Inflammatory macrophage treated with lipopolysaccharide for 4 hours (primary cell): ENCODE measurements at places on chromosomes 13 and 19.
A peak's percentile ranks its signal among the peaks of the same experiment; 100 is the strongest.

- DNase-seq = no peak
These were observed 16.5 kb upstream of the RNF17 start for GRCh38 chr13:24747248-24748060.

DNA sequence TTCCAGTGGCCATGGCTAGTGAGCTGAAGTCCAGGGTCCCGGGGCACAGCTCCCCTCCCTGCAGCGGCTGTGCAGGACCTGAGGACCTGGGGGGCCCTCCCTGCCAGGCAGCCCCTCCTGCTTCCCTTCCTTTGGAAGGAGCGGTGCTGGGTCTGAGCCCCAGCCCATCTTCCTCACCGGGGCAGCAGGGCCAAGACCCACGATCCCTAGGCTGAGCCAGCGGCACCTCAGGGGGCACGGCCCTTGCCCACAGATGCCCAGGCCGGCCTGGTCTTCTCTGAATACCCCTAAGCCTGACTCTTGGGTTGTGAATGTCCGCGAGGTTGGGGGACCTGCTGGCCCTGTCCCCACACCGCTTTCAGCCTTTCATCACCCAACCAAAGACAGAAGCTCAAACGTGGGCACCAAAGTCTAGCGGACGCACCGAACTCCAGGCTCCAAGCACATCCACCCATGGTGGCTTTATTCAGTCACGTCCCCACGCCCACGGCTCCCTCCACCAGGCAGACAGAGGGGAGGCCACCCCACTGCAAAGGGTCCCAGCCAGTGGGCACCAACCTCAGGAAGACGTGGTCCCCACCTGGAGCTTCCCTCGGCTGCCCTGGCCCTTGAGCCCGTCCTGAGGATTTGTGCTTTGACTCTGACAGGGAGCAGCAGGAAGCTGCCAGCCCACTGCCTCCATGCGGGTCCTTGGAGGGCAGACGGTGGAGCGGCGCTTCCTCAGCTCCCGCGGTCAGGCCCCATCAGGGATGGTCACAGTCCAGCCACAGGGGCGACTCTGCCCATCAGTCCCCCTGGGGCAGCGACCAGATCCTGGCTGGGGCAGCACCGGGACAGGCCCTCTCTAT is 8.3 kb upstream of the MEX3D start:
- no peak for DNase-seq

DNA sequence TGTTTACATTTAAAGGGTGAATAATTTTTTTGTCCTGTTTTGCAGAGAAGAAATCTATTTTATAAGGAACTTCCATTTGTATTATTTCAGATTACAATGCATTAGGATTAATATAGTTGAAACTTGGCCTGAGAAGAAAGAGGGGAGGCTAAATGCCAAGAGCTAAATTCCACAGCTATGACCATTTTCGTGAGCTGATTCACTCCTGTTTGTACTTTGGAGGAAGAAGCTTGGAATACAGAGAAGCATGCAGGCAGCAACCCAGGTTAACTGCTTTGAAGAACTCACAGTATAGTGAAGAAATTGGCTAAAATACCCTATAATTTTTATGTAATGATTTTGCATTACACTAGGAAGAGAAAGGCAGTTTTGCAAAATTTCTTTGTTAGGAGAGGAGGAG is 309.4 kb upstream of the KLF12 start:
- no peak for DNase-seq

DNA sequence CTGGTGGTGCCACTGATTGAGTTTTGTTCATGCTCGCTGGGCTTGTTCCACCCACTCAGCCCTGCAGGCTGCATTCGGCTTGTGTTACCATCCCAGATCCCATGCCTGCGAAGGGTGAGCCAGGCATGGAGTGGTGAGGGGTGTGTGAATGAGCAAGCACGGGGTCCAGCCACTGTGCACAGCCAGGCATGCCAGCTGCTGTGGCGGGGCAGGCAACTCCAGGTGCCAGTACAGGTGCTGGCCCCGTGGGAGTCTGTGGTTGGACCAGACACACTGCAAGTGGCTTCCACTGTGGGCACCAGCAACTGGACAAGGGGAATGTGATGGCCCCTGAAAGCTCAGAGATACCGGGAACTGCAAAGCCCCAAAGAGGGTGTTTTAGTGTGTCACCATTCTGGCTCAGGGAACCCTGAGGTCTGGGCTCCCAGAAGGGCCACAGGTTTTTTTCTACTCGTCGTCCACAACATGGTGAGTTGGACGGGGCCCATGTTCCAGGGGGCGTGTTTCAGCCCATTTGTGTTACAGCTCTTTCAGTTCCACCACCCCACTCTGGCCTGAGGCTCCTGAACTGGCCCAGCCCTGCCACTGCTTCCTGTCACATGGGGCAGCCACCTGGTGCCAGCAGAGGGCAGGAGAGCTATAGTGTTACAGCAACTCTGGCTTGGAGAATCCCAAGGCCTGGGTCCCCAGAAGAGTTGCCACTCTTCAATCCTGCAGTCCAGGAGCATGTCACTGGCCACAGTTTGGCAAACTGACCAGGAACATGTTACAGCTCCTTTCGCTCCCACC is 217.0 kb upstream of the OBI1 start:
- no peak for DNase-seq

DNA sequence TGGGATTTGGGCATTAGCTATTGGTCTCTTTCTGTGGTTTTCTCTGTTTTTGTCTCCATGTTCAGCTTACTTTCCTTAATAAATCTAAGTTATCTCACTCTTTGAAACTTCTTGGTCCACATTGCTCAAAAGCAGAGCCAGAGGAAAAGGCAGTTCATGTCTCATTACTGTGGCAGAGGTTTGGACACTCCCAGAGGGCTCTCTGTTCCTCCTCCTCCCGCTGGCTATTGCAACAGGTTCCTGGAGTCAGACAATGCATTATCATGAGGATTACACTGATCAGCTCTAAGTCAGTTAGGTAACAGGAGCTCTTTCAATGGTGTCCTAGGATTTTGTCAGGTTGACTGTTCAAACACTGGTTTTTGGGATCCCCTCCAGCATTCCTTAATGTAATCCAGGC is 298.8 kb downstream of the NDFIP2 start:
- peak; percentile 86 for DNase-seq

DNA sequence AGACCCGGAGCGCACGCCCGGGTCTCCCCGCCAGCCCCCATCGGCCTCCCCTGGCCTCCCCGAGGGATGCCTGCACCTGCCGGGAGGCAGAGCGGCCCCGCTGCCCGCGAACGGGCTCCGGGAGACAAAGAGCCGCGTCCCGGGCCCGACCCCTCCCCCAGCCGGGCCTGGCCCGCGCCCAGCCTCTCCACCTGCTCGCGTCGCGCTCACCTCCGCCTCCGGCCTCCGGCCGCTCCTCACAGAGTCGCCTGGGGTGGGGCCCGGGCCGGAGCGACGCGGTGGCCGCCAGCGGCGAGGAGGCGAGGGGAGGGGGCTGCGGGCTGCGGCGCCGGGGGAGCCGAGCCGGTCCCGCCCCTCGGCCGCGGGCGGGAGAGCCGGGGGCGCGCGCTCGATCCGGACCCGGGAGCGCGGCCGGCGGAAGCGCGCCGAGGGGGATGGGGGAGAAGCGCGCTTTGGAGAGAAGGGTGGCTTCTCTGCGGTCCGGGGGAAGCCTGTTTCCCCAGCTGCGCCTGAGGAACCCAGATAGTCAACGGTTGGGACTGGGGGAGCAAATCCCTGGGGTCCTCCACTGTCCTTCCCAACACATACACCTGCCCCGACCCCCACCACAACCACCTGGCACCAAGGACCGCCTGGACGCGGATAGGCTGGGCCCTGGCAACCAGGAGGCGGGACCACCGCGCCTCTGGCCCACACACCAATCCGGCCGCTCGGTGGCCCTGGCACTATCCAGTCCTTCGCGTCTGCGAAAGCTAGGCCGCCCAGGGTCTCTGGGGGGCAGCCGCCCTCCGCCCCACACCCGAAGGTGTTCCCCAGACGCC is at the start of gene PRR36:
PRR36 (minus strand) TSS at position 315 of the 821 bp plus-strand sequence. CDS start 701 bp downstream, outside the sequence.
- no peak for DNase-seq

- peak; percentile 65 for DNase-seq
These were observed 502.7 kb downstream of the UQCRFS1 start for GRCh38 chr19:28710278-28710677.

DNA sequence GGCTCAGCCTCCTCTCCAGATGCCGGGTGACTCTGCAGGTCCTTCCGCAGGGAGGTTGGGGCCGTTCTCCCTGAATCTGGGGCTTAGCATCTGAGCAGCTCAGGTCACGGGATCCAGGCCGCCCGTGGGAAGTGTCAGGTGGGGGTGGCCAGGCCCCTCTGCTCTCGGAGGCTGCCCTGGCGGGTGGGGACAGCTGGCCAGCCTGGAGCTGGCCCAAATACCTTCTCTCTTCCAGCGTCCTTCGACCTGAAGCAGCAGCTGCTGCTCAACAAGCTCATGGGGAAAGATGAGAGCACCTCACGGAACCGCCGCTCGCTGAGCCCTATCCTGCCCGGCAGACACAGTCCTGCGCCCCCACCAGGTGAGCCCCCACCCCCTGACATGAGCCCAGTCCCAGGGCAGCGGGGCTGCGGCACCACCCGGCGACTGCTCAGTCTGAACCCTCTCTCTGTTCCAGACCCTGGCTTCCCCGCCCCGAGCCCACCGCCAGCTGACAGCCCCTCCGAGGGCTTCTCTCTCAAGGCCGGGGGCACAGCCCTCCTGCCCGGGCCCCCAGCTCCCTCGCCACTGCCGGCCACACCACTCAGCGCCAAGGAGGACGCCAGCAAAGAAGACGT is 19.1 kb downstream of the PEX11G start:
- DNase-seq = no peak

- no peak for DNase-seq
These were observed 25.8 kb upstream of the CYP2S1 start for GRCh38 chr19:41166944-41167804.

GRCh38 chr13:112105892-112106291 is 38.9 kb downstream of the SOX1 start:
- DNase-seq = no peak

DNA sequence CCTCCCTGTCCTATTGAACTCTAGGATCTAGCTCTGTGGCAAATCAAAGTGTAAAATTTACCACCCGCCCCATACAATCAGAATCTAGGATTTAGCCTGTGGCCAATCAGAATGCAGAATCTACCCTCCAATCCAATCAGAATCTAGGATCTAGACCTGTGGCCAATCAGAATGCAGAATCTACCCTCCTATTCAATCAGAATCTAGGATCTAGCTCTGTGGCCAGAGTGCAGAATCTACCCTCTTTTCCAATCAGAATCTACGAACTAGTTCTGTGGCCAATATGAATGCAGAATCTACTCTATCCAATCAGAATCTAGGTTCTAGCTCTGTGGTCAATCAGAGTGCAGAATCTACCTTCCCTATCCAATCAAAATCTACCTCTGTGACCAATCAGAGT is 25.8 kb downstream of the PRKD2 start:
- no peak for DNase-seq

DNA sequence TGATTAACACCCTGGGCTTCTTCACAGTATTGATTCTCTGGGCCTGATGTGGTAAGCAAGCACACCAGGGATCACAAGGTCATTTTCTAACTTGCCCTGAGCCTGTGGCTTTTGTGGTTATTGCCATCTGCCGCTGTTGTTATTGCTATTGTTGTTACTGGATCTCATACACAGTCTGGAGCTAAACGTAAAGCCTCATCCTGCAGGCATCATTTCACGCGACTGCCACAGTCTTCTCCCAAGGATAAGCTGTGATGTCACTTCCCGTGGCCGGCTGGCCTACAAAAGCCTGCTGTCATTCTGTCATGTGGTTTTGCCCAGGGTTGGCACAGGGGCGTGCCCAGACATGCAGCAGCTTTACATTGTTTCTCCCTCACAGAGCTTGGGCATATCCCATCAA is 154.0 kb upstream of the GPR12 start:
- peak; percentile 10 for DNase-seq

- no peak for DNase-seq
These were observed 1.0 kb downstream of the MRPS31 start for GRCh38 chr13:40769970-40770369.

GRCh38 chr19:30106417-30107095 is 164.5 kb downstream of the URI1 start:
- no peak for DNase-seq

GRCh38 chr13:102260256-102260655 is 141.6 kb downstream of the FGF14 start:
- DNase-seq = no peak

- no peak for DNase-seq
These were observed 33.1 kb downstream of the SHANK1 start for GRCh38 chr19:50686310-50687032.

- DNase-seq = no peak
These were observed 10.6 kb upstream of the PTOV1 start for GRCh38 chr19:49840321-49840720.

DNA sequence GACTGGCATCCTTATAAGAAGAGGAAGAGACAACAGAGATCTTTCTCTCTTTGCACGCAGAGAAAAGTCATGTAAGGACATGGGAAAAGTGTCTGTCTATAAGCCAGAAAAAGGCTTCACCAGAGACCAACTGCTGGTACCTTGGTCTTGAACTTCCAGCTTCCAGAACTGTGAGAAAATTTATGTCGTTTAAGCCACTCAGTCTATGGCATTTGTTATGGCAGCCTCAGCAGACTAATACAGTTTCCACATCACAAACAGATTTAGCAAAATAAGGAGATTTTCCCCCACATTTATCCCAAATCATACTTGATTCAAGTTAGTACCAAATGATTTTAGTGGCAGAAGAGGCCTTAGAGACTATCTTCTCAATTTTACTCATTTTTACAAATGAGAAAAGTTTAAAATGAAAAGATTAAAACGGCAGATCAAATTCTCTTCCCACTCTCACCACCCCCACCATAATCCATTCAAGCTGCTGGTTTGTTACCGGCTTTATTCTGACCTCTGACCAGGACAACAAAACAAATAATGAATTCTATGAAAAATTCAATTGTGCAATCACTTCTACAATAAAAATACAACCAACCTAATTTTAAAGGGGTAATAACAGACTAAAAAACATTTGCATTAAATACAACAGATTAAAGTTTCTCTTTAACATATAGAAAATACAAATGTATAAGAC is 316.3 kb downstream of the TBC1D4 start:
- no peak for DNase-seq

GRCh38 chr19:6739390-6739882 is at the start of gene TRIP10:
TSS of gene TRIP10 (plus strand) at chr19:6739680. CDS start at chr19:6739762, 82 bp downstream.
- DNase-seq = peak; percentile 87

- DNase-seq = peak; percentile 30
These were observed 470.7 kb downstream of the TSHZ3 start for GRCh38 chr19:30878495-30878894.

- DNase-seq = no peak
These were observed 31.8 kb upstream of the CBY2 start for GRCh38 chr13:45670189-45670885.

DNA sequence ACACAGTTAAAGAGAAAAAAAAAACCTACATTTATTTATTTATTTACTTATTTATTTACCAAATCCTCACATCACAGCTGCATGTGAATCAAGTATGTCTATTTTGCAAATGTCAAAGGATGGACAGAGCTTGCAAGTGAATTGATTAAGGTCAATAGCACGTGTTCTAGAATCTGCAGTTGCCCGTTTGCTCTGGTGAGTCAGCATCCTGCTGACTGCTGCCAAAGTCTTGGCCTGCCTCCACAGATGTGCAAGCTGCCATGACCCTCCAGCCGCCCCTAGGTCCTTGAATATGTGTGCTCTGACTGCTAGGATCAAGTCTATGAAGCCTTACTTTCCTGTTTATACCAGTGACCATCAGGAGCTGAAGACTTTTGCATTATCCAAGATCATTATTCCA is 320.6 kb downstream of the GPC5 start:
- no peak for DNase-seq

GRCh38 chr13:83905641-83906040 is 23.4 kb upstream of the SLITRK1 start:
- no peak for DNase-seq

- DNase-seq = peak; percentile 35
These were observed 836 bp upstream of the BST2 start for GRCh38 chr19:17406046-17406886.
